ENCODE measurements at places on chromosomes 2 and 18. TPM values are rescaled to one million over a fixed set of nuclear protein-coding genes. Genes with fewer than 3 reads are reported as not detected.

The CCDC150 gene
- total RNA-seq, result 2.6 TPM

GRCh38 chr2:111535404-111535803 lies 348.6 kb downstream of the ANAPC1 start:
- no peak for DNase-seq

- DNase-seq, result no peak
Observed at GRCh38 chr2:58764338-58765104, 523.4 kb upstream of the FANCL start.

DNA sequence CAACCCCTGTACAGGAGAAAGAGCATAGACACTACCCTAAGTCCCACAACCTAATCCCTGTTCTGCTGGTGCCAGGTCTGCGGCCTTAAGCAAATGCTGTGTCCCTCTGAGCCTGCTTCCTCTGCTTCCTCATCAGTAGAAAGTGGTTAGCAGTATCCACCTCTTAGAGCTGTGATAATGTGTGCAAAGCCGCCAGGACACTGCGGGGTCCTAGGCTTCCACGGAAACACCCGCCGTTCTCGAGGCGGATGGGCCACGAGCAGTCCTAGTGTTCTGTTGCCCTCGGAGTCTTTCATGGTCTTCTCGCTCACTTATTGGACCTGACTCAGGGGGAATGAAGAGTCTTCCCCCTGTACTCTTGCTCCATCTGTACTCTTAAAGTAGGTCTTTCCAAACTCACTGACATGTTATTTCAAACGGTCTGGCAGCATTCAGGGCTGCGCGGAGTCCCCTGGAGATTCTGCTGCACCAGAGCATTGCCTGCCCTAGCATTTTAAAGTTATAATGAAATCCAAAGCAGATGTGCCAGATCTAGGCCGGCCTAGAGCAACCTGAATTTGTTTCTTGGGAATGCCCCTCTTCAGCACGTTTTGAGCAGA lies 107.2 kb upstream of the ZNF236 start:
- DNase-seq, result no peak

Data from activated B cell treated with CpG ODN at 0.5 μM for 24 hours (primary cell).